HT1080 (cell line): ENCODE measurements at places on chromosomes 11 and 22. TPM values are rescaled to one million over a fixed set of nuclear protein-coding genes. Genes with fewer than 3 reads are reported as not detected.

The MMP13 gene
- 0.47 and 0.63 TPM in 2 replicates for total RNA-seq

The POU2AF3 gene
- total RNA-seq: not detected in 2 replicates

The NPAS4 gene
- total RNA-seq: not detected in 2 replicates

- DNase-seq: no peak
Observed at GRCh38 chr22:37334461-37334858, 52.2 kb downstream of the CYTH4 start.

GRCh38 chr11:74822170-74822569 is 73.5 kb downstream of the RNF169 start:
- DNase-seq: no peak

GRCh38 chr22:50092342-50092741 is 2.5 kb downstream of the MOV10L1 start:
- no peak for DNase-seq
